NCI-H1436 (cell line): ENCODE measurements at places on chromosomes 5 and 9.

- DNase-seq, result no peak
These were observed 43.6 kb upstream of the CLINT1 start for GRCh38 chr5:157902449-157903116.

DNA sequence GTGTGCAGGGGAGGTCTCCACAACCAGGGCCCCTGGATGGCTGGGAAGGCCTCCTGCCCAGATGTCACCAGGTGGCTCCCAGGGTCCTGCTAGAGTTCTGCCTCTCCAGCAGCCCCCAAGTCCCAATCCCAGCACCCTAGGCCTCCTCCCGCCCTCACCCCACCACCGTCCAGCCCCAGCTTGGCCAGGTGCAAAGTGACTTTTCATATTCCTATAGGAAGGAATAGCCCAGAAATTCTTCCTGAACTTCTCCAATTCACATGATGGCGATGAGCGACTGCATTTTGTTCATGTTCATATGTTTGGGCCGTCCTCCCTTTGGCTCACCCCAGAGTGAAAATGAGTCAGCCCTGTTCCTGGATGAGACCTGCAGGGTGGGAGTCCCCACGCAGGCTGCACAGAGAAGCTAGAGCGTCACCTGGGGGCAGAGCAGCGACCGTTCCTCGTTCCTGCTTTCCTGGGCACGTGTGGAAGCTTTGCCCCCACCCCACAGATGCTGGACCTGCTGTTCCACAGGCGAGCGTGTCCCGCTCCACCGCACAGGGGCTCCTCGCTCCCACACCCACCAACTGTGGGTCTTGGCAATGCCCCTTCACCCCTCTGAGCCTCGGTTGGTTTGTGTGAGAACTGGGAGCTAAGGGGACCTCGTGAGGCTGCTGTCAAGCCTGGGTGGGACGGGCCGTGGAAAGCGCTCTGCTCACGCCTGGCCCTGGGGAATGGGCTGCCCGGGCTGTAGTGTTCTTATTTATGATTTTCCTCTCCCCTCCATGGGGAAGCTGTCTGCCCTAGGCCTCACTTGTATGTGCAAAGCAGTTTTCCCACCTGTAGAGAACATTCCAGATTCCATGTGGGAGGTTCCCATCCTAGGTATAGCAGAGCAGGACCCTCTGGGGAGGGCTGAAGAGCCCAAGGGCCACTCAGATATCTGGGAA, 6.9 kb downstream of the MRPS2 start:
- no peak for DNase-seq

- DNase-seq, result no peak
These were observed 14.2 kb downstream of the TCERG1 start for GRCh38 chr5:146461319-146461718.

DNA sequence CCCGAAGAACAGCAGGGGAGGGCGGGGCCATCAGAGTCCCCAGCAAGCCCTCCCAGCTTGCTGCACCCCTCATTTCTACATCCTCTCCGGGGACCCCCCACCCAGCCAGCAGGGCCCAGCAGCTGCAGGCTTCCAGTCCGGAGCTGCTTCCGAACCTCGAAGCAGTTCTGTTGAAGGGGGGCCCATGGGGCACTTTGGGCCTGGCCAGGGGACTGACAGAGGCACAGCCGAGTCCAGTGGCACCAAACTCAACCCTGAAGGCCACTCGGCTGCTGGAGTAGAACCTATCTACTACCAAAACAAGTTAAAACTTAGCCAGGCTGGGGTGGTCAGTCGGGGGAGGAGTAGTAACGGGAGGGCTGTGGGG, 8.1 kb upstream of the CCDC187 start:
- peak; percentile 38 for DNase-seq

DNA sequence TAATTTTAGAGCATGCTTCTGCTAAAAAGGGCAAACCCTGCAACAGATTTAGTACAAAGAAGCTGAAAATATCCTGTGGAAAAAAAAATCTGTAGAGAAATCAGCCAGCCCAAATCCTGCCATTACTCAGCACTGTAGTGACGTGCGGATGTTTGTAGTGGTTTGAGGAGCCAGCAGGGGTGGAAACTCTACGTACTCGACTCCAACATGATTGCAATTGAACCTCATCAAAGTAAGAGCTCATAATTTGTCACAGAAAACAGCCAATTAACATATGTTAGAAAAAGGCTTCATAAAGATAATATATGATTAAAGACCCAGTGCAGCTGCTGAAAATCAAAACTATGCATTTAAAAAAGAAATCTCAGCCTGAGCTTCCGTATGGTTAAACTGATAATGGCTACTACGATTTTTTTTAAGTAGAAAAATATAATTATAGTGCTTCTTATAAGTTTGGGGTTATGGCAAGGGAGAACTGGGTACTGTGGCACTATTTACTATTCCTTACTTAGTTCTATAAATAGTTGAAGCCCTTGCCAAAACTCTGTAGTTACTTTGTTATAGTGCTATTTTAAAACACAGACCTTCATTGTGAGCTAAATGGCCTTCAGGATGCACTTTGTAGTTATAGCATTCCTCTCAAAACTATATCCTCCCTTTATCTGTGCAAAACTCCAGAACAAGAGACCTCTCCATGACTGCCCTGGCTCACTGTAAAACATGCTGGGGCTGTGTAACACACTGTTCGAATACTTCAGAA, 49.4 kb downstream of the MEF2C start:
- peak; percentile 16 for DNase-seq

DNA sequence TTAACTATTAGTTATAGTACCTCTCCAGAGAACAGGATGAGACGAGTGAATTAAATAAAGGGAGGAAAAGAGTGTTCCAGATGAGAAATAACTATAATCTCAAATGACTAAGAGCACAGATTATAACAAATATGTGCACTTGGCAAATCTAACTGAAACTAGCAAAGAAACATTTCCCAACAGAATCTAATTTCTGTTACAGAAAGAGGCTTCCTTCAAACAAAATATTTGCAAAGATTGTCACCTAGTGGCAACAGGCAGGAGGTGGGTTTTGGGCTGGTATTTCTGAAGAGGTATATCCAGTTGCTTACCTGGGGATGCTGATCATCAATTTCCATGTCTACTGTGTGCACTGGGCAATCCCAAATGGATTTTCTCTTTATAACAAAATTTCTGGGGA, 5.6 kb upstream of the SPDL1 start:
- DNase-seq, result no peak

- DNase-seq, result no peak
These were observed 114.6 kb downstream of the MTX3 start for GRCh38 chr5:79876456-79876855.

- DNase-seq, result peak; percentile 66
These were observed 127.1 kb downstream of the TRIO start for GRCh38 chr5:14270209-14270702.

DNA sequence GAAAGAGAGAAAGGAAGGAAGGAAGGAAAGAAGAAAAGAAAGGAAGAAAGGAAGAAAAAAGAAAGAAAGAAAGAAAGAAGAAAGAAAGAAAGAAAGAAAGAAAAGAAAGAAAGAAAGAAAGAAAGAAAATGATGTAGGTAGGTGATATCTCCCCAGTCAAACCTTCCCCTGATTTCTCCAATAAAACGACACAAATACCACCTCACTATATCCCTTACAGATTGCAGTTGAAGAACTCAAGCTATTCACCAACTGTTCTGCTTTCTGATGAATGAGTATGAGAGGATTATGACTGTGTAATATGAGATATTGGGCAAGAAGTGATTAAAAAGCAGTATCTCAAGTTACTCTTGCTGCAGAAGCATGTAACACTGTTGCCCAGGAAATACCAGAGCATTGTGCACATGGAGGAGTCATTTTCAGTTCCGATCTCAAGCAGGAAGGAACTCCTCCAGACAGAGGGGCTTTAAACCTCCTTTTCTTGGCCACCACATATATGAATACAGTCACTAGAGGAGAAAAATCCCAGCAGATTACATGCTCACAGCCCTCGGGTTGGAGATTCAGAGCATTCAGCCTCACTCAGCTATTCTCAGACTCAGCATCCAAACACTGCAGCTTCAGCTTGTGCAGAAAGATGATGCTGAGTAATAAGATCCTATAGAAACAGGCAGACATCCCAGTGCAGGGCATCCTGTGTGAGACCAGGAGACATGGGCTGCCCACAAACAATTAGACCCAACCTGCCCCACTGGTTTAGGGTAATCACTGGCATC, 61.4 kb downstream of the UGCG start:
- peak; percentile 11 for DNase-seq
